ENCODE measurements at places on chromosomes 7 and 10.

GRCh38 chr7:94972296-94972695 lies 64.9 kb downstream of the PPP1R9A start:
- peak; percentile 59 for DNase-seq

- DNase-seq: no peak
Observed at GRCh38 chr10:35341521-35341920, 5.2 kb downstream of the CCNY start.

- no peak for DNase-seq
Observed at GRCh38 chr10:7435674-7436073, 24.8 kb upstream of the SFMBT2 start.

DNA sequence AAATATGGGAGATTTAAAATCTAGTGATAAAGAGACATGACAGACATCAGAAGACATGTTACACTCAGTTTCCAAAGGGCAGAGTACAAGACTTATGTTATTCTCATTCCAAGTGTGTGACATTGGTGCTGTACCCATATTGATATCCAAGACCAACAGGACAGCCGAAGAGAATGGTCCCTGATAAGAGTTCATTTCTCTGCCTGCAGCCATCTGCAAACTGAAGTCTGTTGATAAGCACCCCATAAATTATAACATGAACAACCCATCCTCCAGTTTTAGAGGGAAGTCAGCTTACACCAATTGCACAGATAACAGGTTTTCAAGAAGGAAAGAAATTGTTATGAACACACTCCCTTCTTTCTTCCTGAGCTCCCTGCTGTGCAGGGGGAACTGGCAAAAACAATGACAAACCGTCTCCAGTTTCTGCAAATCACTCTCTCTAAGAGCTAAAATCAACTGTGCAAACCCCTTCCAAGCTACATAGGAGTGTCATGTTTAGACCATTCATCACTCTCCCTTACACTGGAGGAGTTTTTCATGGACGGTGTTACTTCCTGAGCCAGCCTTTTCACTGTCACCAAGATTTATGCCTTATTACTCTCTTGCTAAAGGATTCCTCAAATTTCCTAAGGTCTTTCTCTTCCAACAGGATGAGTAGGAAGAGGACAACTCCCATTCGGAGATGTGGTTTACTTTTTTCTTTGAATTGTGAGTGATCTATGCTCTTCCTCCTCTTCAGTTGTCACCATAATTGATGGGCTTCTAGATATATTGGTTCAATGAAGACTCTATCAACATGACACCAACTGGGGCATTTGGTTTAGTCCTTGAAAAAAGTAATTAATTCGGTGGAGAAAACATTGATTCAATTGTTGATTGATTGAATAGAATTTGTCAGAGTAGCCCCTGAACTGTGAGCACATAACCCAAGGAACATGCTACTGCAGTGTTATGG lies 80.3 kb upstream of the FAM171A1 start:
- DNase-seq: no peak

GRCh38 chr10:126917975-126918908 lies 13.0 kb downstream of the DOCK1 start:
- no peak for DNase-seq

DNA sequence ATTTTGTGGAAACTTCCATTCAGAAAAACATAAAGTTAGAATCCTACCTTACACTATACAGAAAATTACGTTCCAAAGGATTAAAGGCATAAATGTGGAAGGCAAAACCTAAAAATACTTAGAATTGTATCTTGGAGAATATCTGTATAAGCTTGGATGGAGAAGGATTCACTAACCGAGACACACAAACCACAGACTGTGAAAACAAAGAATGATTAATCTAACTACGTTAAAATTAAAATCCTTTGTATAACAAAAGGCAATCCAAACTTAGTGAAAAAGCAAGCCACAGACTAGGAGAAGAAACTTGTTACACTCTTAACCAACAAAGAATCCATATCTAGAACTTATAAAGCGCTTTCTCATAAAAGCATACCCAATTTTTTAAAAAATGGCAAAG lies 678.8 kb downstream of the INHBA start:
- no peak for DNase-seq

Data from NCI-H1417 treated with DMSO at 0.1 percent for 48 hours (cell line).